ENCODE measurements at places on chromosomes 7 and 10. TPM values are rescaled to one million over a fixed set of nuclear protein-coding genes. Genes with fewer than 3 reads are reported as not detected.

GRCh38 chr7:21603462-21603861 is 60.6 kb downstream of the DNAH11 start:
- no peak for DNase-seq

Gene ASIC3
- total RNA-seq, result 0.62 TPM

DNA sequence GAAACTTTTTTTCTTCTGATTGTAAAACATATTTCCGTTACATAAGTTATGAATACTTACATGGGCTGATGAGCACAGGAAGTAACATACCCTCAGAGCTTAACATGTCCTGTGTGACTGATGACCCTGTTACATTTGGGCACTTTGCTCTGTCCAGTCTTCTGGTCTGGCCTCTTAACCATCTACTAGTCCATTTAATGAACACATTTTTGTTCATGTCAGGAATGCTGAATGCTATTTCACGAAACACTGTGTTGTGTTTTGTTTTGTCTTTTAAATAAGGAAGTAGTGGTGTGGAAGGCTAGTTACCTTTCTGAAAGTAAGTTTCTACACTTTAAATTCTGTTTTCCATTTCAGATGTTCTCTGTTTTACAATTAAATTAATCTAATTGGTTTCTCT is 77.7 kb downstream of the RBM33 start:
- DNase-seq, result no peak

Gene ALOX5
- not detected for total RNA-seq

GRCh38 chr10:33271969-33272583 is 62.4 kb downstream of the NRP1 start:
- DNase-seq, result no peak

- DNase-seq, result no peak
These were observed 289.6 kb upstream of the NPVF start for GRCh38 chr7:25517906-25518305.

DNA sequence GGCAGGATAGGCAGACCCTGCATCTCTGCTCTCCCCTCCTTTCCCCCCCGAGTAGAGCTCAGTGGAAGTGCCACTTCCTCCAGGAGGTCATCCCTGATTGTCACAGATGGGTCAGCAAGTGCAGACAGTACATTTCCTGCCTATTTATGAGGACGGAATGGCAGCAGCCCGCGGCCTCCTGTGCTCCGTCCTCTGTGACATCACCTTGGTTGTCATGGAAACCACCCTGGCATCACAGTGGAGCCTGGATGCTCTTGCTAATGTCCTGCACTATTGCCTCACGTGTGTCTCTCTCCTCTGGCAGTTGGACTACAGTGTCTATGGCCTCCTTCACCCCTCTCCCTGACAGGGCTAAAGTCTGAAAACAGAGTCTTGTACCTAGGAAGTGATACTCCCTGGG is 148.6 kb downstream of the SH3PXD2A start:
- no peak for DNase-seq

DNA sequence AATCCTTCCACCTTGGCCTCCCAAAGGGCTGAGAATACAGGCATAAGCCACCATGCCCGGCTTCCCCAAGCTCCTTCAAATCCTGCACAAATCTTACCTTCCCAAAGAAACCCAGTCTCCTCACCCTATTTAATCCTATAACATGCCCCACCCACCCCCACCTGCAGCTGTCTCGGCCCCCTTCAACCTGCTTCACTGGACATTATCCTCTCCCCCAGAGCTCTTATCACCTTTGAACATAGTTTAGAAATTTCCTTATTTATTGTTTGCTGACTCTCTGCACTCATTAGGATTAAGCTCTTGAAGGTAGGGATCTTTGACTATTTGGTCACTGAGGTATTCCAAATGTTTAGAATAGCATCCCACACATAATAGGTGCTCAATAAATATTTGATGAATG is 3.5 kb downstream of the ZNF467 start:
- no peak for DNase-seq

- no peak for DNase-seq
These were observed 39.2 kb upstream of the MBL2 start for GRCh38 chr10:52811776-52812175.

Gene ZC3HAV1L
- total RNA-seq, result 11.6 TPM

GRCh38 chr10:327889-328852 is 192.9 kb downstream of the ZMYND11 start:
- no peak for DNase-seq

Gene TYW1B
- 4.4 TPM for total RNA-seq

- DNase-seq, result no peak
These were observed 473.1 kb downstream of the KIF20B start for GRCh38 chr10:90174531-90174930.

GRCh38 chr7:47040795-47041347 is 541.0 kb downstream of the TNS3 start:
- DNase-seq, result no peak

Gene AQP1
- total RNA-seq, result 0.50 TPM

GRCh38 chr7:45278763-45279398 is 121.3 kb downstream of the RAMP3 start:
- DNase-seq, result no peak

- DNase-seq, result no peak
These were observed 108.2 kb downstream of the PTPN20 start for GRCh38 chr10:47019155-47020145.

- no peak for DNase-seq
These were observed 175.7 kb upstream of the PTN start for GRCh38 chr7:137519181-137519691.

Gene MMD2
- total RNA-seq, result not detected

DNA sequence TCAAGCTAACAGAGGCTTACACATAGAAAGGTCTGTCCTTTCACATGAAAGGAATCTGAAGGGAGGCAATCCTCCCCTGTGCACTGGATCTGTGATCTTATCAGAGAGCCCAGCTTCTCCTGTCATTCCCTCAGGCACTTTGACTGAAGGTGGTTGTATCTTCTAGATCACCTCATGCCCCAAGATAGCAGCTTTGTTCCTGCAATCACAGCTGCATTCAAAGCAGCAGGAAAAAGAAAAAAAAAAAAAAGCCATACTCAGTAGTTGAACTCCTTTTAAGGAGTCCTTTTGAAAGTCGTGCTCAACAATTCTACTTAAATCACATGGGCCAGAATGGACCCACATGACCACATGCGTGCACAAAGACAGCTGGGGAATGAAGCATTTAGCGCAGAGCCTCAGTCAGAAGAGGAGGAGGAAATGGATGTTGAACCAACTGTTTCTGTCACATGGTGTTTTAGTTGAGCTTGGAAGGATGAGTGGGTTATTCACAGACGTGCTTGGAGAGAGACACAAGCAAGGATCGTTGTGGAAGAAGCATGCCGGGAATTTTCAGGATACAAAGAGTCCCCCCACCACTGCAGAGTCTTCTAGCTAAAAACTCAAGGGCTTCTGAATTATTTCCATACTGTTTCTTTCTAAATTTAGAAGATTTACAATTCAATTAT is 13.0 kb upstream of the PFKP start:
- no peak for DNase-seq

Gene C10orf53
- total RNA-seq, result not detected

Gene JMJD1C
- 33.5 TPM for total RNA-seq

DNA sequence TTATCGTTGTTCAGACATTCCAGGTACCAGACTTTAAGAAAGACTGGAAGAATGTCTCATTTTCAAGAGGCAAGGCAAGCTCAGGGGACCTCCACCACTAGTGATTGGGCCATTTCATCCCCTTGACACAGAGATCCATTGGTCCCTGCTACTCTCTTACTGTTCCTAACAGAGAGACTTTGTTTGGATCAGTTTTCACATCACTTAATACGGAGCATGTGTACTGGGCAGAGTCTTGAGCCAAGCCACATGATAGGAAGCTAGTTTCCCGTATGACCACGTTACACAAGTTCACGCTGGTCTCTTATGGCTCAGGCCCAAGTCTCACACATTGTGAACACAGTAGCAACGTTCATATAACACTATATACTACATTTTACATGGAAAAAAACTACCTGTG is 269.9 kb downstream of the BAMBI start:
- DNase-seq, result no peak

DNA sequence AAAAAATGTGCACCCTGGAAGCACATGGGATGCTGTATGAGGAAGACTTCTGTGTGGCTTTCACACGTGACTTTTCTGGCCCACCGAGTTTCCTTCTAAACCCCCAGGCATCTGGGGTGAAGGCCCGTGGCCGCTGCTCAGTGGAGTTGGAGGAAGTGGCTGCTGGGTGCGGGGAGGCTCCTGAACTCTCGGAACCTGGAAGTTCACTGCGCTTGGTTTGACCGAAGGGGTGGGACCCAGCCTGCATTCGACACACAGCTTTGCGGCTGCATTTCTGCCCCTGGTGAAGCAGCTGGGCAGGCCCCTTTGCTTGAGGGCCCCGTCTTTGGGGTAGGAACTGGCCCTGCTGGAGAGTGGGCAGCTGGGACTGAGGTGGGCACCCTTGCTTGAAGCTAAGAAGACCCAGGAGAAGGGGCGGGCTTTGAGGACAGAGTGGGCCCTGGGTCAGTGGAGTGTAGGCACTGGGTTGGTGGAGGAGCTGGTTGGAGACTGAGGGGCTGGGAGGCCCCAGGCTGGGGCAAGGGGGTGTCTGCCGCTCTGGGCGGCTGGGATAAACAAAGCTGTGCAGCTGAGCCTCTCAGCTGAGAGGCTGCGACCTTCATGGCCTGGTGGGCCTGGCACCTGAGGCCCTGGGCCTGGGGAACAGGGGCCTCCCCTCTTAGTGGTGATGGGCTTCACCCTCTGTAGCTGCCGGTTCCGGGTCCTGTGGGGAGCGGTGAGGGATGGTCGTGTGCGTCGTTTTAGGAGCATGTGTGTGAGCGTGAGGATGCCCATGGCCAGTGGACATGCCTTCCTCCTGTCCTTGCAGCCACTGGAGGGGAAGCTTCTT is 78.0 kb downstream of the INPP5A start:
- no peak for DNase-seq

Gene NAT16
- total RNA-seq, result not detected

Gene LBX1
- total RNA-seq, result not detected

GRCh38 chr10:8121201-8121890 is 66.9 kb downstream of the GATA3 start:
- no peak for DNase-seq

GRCh38 chr7:99399597-99399996 is 8.8 kb downstream of the PDAP1 start:
- no peak for DNase-seq

All from HFFc6 (cell line).